ENCODE measurements at places on chromosomes 5 and 9. TPM values are rescaled to one million over a fixed set of nuclear protein-coding genes. Genes with fewer than 3 reads are reported as not detected.

GRCh38 chr9:85738509-85738908, 3.2 kb downstream of the AGTPBP1 start:
- DNase-seq, result peak; percentile 47

DNA sequence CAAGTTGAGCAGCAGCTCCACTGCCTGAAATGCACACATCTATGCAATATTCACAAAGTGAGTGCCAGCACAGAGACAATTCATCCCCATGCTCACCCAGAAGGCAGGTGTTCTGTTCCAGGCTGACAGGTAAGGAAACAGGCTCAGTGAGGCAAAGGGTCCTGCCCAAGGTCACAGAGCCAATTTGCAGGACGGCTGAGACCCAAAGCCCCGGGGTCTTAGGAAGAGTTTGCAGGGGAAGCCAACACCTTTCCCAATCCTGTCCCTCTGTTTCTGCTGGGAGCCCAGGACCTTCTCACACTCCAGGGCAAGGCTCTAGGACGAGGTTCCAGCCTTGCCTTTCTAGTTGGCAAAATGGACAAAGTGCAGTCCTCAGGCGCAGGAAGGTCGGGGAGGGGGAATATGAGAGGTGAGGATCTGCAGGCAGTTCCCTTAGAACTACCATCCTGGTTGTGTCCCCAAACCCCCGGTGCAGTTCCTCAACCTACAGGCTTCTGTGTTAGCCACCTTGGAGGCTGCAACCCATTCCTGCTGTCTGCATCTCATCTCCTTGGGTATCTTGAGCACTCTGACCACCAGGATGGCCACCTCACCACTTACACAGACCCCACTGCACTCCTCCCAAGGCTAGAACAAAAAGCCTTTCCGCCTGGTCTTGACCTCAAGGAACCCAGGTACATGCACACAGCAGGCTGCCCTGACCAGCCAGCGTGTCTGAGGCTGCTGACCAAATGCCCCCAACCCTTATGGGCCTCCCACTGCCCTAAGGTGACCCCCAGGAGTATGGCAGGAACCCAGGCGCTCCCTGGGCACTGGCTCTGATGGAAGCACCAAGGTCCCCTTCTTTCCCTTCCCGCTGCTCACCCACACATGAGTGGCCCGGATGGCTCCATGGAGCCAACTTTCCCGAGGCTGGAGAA, 1.9 kb upstream of the BRD3 start:
- DNase-seq, result peak; percentile 49

GRCh38 chr9:109086221-109086620, 33.5 kb downstream of the TMEM245 start:
- no peak for DNase-seq

- no peak for DNase-seq
Measured at GRCh38 chr9:88652876-88653275, 117.9 kb downstream of the NXNL2 start.

DNA sequence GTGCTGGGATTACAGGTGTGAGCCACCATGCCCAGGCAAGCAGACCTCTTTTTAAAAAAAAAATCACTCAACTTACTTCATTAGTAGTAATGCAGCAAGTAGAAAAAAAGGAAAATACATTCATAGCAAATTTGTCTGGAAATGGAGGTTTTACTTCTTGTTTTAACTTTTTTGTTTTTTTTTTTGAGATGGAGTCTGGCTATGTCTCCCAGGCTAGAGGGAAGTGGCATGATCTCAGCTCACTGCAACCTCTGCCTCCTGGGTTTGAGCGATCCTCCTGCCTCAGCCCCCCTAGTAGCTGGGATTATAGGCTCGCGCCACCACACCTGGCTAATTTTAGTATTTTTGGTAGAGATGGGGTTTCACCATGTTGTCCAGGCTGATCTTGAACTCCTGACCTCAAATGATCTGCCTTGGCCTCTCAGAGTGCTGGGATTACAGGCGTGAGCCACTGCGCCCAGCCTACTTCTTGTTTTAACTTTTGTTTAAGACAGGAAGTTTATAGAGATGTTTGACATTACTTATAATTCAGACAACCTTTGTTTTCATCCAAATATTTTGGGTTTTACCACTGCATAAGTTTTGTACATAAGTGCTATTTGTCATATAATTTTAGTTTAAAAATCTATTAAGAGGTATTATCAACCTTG, 26.5 kb downstream of the UBE2R2 start:
- no peak for DNase-seq

DNA sequence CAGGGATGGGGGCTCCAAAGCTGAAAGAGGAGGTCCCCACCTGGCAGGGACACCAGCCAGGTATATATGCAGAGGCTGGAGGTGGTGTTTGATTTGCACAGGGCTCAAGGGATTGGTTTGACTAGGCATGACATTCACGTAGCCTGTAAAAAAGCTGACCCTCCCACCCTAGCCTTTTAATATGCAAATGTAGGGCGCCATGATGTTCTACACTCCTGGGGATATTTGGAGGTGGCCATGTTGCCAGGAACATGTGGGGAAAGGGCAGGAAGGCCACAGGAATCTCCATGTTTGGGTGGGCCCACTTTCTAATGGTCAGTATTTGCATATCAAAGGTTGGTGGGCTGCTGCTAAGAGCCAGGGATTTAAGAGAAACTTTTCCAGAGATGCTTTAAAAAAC, 12.0 kb upstream of the THG1L start:
- no peak for DNase-seq

- no peak for DNase-seq
Measured at GRCh38 chr5:74145951-74146350, 494.6 kb downstream of the ENC1 start.

- DNase-seq, result no peak
Measured at GRCh38 chr9:80794197-80794596, 895.1 kb downstream of the TLE1 start.

The CRHBP gene
- total RNA-seq, result 5.0 TPM

The CENPH gene
- 3.6 TPM for total RNA-seq

The CCDC171 gene
- 2.6 TPM for total RNA-seq

The PCDHGC4 gene
- total RNA-seq, result 1.4 TPM

The COX7C gene
- 1,757 TPM for total RNA-seq

The GABRA1 gene
- total RNA-seq, result not detected

The PCDHGA12 gene
- 4.8 TPM for total RNA-seq
